Choroid plexus epithelial cell (primary cell): ENCODE measurements at places on chromosomes 7 and 10.

GRCh38 chr7:21383227-21384220 lies 44.4 kb upstream of the SP4 start:
- no peak for DNase-seq

DNA sequence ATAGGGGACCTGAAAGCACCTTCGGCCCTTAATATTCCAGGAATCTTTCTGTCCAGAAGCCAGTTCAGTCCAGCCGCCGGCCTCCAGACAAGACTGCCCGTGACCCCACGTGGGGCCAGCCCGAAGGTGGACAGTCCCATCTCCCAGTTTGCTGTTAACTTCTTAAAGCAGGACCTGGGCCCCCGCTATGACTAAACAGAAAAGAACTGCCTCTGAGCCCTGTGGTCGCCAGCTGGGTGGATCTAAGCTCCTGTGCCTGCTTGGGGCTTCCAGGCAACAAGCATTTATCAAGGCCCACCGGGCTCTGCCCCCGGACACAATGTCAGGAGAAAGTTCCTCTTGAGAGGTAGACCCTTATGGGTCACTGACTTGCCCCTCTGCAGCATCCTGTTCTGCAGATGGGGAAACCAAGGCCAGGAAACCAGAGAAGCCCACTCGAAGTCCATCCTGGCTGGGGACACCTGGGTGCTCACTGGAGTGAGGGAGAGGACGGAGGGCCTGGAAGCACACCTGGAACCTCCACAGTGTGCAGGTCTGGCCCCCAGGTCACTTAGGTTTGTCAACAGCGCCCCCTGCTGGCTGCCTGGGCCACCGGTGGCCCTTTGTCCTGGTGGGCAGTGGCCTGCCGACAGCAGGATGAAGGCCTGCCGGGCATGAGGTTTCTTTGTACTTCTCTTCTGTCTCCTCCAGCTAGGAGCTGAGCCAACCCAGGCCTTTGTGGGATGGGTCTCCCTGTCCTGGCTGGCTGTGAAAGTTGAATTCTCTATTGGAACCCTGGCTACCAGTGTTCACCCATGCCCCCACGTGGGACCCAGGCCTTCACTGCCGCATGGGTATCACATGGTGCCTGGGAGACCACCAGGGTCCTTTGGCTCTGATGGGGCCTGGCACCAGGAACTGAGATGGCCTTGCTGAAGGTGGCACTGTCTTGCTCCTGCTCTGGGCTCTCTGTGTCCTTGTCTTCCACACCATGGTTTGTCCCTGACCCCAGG lies 128.0 kb downstream of the ZMIZ1 start:
- peak; percentile 64 for DNase-seq

- DNase-seq = no peak
These were observed at the start of gene OR2A2 for GRCh38 chr7:144109283-144109682. Gene OR2A2 (plus strand): TSS chr7:144109583. CDS start chr7:144109583, 0 bp downstream.

- DNase-seq = no peak
These were observed 730.0 kb upstream of the SORCS1 start for GRCh38 chr10:107894516-107894915.

DNA sequence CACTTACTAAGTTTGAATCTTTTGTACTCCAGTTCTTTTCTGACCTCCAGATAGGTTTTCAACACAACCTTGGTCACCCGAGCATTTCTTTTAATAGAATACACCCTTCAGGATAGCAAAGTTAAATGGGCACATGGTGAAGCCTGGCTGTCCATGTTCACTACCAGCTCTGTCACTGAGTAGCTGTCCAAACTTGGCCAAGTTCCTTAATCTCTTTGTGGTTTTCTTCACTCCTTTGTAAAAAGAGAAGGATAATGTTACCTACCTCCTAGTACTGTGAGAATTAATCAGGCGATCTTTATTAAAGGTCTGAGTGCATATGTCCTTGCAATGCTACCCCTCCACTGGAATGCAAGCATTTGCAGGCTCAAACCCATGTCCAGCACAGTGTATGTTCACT lies 128.1 kb upstream of the PTPRZ1 start:
- DNase-seq = no peak

DNA sequence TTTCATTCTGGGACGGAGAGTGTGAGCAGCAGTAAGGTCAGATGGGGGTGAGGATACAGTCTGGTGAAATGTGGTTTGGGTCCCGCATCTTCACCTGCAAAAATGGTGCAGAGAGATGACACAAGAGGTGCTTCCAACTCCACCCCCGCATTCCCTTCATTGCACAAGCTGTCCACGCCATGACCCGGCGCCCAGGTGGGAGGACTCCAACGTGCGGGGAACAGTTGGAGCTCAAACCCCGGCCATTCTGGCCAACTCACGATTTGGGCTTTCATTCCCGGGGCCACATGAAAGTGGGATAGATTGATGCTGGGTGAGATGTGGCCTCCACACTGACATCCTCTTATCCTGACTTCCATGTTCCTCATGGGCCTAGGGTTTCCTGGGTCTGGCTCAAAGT lies 34.6 kb upstream of the ZNF273 start:
- no peak for DNase-seq

GRCh38 chr10:75352650-75353049 lies 48.9 kb downstream of the ZNF503 start:
- DNase-seq = peak; percentile 24

DNA sequence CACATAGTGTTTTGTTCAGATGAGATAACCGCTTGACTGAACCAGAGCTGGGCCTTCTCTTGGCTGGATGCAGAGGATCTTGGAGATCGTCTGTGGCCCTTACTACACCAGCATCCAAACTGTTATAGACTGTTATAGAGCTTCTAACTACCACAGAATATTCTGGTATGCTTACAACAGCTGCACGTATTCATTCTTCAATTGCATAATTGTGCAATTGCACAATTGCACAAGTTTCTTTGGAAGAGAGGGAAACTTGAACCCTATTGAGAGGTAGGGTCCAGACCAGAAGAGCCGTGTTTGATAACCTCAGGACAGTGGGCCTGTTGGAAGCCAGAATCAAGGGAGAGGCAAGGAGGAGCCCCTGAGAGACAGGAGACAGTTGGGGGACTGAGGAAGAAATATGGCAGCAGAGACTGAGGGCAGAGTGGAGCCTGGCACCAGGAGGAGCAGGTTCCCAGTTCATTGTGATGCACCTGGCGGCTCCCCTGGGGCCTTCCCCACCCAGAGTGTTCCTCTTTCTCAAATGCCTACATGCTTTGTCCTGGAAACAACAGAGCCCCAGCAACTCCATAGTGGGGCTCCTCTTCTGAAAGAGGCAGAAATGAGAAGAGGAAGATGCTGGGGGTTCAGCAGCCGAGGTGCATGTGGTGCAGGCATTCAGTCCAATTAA lies 64.1 kb downstream of the PTPRZ1 start:
- no peak for DNase-seq

DNA sequence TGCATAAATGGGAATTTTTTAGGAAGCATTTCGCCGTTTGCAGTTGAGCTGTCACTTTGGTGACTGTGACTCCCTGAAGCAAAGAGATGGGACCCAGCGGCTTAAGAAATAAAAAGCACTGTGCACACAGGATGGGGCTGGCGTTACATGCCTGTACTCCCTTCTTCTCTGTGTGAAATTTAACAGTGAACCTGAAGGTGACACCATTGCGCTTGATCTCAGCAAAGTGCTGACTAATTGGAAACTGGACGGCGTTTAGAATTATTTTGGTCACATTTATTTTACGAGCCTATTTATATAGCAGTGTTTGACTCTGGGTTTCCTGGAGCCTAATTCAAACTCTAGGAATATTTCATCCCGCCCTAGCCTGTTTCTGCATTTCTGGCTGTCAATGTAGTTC lies 146.2 kb downstream of the PAXIP1 start:
- DNase-seq = no peak

DNA sequence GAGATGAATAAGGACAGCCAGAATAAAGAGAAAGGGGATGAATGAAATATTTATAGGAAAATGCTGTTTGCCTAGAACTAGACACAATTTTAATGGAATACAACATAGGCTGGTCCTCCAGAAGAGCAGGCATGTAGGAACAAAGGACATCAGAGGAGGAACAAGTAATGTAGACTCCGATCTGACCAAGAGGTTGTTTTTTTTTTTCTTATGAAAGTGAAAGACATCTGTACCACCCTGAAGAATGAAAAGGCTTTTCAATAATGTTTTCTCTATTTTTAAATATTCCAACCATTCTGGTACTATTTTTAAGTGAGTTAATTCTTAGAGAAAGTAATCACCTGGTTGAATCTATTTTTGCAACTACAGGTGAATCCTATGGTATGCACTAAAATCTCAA lies 136.9 kb upstream of the PTN start:
- DNase-seq = no peak

DNA sequence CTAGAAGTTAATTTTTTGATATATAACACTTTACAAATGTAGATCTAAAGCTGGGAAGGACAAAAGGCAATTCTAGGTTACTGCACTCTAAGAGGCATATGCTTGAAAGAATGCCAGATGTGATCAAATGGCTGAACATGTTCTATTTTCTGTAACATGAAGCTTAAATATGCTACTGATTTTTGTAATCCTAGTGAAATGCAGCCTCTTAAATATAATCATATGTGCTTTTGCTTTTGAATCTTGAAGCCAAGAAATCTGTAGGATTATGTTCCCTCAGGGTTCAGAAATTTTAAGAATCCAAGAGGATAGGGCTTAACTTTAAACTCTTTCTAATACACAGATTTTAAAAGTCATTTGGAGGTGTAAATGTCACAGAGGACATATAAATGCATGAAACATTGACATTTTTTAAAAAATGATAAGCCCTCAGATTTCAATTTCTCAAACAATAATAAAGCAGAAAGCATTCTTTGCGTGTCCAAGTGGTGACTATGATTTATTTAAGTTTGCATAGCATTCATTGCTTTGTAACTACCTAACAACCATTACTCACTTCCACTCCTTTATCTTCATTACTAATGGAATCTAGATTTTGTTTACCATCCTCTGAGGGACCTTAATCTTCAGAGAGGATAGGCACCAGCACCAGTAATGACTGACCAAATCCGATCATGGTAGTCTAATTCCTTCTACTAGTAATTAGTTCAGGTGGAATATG lies 170.4 kb downstream of the MAGI2 start:
- DNase-seq = peak; percentile 91

- peak; percentile 56 for DNase-seq
These were observed 30.3 kb downstream of the IMMP2L start for GRCh38 chr7:111531993-111532392.

DNA sequence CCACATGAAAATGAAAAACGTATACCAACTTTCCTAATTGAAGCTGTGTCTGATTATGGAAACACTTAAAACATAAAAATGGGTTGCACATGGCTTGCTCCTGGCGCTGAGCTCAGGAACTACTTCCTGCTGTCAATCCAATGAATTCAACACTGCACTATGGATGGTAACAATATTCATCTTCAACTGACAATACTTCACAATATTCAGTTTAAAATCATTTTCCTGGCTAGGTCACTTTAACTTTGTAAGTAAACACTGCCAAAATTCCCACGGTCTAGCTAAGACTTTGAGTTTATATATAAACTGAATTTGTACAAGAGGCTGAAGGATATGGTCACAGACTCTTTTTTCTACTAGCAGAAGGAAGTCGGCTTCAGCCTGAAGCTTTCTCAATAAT lies 556.9 kb downstream of the TNS3 start:
- DNase-seq = no peak

GRCh38 chr7:116671111-116671510 lies 885 bp upstream of the MET start:
- no peak for DNase-seq

GRCh38 chr7:129649128-129649690 lies 37.7 kb downstream of the NRF1 start:
- no peak for DNase-seq

GRCh38 chr10:72278668-72279393 lies 5.1 kb downstream of the DDIT4 start:
- no peak for DNase-seq

- no peak for DNase-seq
These were observed 24.2 kb downstream of the PILRA start for GRCh38 chr7:100397315-100398081.
